ENCODE measurements at places on chromosomes 7 and 10.

- DNase-seq = no peak
Measured at GRCh38 chr10:58440484-58440883, 55.3 kb downstream of the TFAM start.

- DNase-seq = no peak
Measured at GRCh38 chr10:79930267-79930666, 18.6 kb downstream of the SFTPD start.

DNA sequence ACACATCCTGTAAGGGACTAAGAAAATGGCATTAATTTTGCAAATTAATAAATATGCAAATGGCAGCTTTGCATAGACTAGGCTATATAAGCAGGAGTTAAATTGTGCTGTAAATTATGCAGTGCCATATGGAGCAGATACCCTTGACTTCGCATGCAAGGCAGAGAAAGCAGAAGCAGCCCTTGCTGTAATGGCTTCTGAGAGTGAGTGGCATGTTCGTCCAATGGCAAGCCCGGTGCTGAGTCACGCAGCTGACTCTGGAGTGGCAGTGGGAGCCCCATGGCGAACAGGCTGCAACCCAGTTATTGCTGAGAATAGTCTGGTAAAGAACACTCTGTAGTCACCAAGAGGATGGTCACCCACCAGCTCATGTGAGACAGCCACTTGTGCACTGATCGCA, 1186.5 kb downstream of the TYW1 start:
- no peak for DNase-seq

DNA sequence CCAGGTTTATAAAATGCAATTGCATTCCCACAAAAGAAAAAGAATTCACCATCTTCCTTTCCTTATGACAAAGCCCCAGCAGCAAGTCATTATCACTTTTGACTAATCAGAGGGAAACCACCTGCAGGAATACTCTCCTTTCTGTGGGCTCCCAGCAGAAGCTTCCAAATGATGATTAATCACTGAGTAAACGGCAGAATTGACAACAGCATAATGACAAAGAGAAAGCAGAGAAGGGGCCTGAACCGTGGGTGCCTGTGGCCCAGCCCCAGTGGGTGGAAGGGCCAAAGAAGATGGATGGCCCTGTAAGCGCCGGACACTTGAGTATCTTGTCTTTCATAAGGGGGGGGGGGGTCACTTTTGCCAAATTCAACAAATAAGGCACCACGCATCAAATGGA, 152.4 kb upstream of the NRBF2 start:
- DNase-seq = no peak

- DNase-seq = no peak
Measured at GRCh38 chr7:138980563-138981291, 462 bp downstream of the KIAA1549 start.

DNA sequence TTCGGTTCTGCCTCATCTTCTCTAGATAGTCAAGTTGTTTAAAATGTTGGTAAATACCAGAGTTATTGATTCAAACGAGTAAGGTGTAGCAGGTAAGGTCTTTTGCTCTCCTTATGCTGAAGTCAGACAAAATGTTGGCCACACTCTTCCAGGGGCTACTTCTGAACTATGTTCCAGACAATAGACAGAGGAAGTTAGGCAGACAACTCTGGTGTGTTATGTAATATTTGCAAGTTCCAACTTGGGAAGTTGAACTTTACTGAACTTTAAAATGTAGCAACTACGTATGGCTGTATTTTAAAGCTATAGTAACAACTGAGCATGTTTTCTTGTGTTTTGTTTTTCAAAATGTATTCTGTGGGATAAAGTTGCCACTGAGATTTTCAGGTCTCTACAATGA, 125.7 kb upstream of the NEBL start:
- DNase-seq = no peak
